Activated CD4-positive, alpha-beta T cell treated with anti-CD3 and anti-CD28 coated beads, Interleukin-2, amount 10 ng/mL, durations not matched to agents 7 days and 5 days (primary cell): ENCODE measurements at places on chromosomes 12 and 14.

GRCh38 chr12:5650829-5651461 is 219.0 kb downstream of the NTF3 start:
- no peak for DNase-seq

DNA sequence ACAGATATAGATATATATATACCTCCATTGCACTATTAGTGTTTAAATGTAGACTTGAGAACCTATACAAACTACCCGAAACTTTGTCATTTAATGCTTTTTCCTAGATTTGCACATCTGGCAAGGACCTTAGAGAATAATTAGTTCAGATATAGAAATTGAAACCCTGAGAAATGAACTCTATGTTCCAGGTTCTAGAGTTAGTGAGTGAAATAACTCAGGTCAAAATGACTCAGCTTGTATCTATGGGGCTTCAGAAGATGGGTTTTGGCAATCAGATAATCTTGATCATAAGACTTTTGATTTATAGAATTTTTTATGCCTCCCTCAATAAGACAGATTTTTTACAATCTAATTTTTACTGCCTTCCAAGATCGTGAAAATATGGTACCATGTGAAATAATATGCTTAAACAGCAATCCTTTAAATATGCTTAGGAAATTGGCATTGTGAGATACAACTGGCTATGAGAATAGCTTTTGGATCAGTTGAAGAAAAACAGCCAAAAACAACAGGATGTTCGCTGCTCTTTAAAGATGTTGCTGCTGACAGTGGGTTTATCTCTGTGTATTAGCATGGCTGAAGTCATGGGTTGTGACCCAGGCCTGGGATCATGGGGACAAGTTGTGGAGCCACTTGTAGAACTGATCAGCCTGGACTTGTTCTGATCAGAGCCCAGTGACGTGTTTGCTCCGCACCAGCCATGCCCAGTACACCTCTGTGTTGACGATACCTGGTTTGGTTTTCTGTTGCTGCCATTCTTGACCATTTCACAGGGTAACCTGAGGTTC is 63.6 kb downstream of the TTLL5 start:
- no peak for DNase-seq

- DNase-seq = no peak
Observed at GRCh38 chr12:100346660-100347059, 10.2 kb upstream of the SLC17A8 start.

GRCh38 chr14:65560340-65561027 is 148.0 kb downstream of the FUT8 start:
- no peak for DNase-seq
